AG09309 (cell line): ENCODE measurements at places on chromosomes 5 and 9.

- DNase-seq, result no peak
Measured at GRCh38 chr5:68500813-68501212, 285.3 kb downstream of the PIK3R1 start.

DNA sequence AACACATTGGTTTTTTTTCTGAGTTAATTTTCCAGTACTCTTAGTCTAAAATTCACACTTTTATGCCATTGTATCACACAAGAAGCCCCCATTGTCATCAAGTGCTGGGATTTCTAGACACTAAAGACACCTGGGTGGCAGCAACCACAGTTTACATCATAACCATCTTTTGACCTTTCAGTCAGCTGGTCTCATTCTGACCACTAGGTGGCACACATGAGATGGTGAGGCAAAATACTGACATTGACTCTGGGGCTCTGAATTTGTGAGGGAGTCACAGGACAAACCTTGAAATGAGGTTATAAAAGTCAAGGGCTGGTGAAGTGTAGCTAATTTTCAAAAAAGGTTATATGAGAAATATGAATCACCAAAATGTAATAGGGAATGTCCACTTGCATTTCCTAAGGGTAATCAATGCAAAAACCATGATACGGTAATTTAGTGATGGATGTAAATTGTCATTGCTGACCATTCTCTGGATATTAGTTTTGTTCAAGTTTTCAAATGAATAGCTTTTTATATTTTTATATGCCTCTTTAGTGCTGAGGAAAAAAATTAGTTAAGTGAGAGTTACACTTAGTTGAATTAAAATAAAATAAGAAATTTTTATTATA is 229.4 kb downstream of the DMAC1 start:
- DNase-seq, result peak; percentile 2

DNA sequence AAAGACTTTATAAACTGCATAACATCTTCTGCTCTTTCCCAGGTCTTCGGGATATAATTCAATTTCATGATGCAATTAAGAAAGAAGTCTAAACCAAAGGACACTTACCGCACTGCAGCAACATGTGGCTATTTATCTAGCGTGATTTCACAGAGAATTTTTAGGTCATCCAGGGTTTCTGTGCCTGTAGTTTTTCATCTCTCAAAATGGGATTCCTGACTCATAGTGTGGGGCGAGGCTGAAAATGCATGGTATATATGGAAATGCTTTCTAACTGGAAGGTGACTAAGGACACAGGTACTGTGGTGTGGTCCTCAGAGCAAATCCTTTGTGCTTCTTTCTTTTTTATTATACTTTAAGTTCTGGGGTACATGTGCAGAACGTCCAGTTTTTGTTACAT is 557.7 kb upstream of the KLF4 start:
- no peak for DNase-seq

GRCh38 chr5:2877522-2877921 is 126.0 kb upstream of the IRX2 start:
- DNase-seq, result no peak

DNA sequence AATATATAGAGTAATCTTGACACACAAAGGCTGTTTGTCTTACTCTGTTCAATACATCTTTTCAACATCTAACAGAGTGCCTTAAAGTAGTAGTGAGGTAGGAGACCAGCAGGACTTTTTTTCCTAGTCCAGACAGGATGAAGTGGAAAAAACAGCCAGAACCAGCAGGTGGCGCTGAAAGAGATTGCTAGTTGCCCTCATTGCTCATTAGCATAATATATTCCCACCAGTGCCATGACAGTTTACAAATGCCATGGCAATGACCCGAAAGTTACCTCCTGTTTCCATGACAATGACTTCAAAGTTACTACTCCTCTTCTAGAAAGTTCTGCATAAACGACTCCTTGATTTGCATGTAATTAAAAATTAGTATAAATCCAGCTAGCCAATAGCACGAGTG is 387.4 kb downstream of the ACTL7B start:
- DNase-seq, result no peak

GRCh38 chr5:88776692-88777091 is 106.3 kb downstream of the MEF2C start:
- no peak for DNase-seq

- no peak for DNase-seq
Measured at GRCh38 chr9:88143179-88143578, 4.9 kb upstream of the SPATA31C2 start.

- DNase-seq, result no peak
Measured at GRCh38 chr5:143759396-143760130, 52.4 kb upstream of the HMHB1 start.

- DNase-seq, result no peak
Measured at GRCh38 chr5:151660616-151661495, 25.9 kb downstream of the SPARC start.

DNA sequence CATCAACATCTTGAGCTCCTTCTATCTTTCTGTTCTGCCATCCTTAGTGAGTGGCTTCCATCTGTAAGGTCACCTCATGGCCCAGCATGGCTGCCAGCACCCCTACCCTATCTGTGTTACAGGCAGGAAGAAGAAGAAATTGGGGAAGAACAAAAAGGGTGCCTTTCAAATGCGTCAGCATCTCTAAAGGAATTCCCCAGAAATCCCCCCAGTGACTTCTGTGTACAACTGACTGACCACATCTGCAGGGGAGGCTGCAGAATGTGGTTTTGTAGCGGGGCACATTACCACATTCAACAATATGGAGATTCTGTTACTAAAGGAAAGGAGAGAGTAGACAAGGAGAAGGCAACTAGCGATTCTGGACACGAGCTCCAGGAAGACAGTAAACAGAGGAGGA is 40.1 kb downstream of the ALG2 start:
- no peak for DNase-seq

- no peak for DNase-seq
Measured at GRCh38 chr9:108662091-108662875, 193.5 kb downstream of the ACTL7B start.

- no peak for DNase-seq
Measured at GRCh38 chr9:125260561-125260960, 1.1 kb upstream of the GAPVD1 start.

DNA sequence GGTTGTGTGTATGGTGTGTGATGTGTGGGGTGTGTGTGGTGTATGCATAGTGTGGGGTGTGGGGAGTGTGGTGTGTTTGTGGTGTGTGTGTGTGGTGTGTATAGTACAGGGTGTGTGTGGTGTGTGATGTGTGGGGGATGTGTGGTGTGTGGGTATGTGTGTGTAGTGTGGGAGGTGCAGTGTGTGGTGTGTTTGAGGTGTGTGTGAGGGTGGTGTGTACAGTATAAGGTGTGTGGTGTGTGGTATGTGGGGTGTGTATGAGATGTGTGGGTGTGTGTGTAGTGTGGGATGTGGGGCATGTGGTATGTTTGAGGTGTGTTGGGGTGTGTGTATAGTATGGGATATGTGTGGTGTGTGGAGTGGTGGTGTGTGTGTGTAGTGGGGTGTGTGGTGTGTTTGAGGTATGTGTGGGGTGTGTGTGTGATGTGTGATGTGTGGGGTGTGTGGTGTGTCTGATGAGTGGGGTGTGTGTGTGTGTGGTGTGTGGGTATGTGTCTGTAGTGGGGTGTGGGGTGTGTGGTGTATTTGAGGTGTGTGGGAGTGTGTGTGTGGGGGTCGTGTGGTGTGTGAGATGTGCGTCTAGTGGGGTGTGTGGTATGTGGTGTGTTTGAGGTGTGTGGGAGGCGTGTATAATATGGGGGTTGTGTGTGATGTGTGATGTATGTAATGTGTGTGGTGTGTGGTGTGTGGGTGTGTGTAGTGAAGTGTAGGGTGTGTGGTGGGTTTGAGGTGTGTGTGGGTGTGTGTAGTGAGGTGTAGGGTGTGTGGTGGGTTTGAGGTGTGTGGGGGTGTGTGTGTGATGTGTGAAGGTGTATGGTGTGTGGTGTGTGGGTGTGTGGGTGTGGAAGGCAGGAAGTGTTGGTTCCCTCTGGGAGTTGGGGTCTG is 8.6 kb downstream of the ECSCR start:
- DNase-seq, result no peak

GRCh38 chr9:16133556-16134227 is 580.8 kb downstream of the CCDC171 start:
- DNase-seq, result no peak

DNA sequence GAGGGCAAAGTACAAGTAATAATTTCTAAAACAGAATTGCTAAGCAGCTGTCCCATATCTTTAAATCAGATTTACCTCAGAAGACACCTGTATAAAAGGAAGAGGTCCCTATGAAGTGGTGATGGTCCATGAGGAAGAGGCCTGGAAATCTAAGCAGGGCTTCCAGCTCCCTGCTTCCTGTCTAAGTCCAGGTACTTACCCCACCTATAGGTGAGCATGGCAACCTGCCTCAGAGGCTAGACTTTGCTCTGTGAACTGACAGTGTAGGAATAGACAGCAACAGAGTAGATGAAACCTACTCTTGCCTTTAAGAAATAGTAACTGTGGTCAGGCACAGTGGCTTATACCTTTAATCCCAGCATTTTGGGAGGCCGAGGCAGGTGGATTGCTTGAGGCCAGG is 55.8 kb upstream of the ARRDC3 start:
- no peak for DNase-seq

GRCh38 chr9:133188006-133188842 is 20.8 kb downstream of the OBP2B start:
- no peak for DNase-seq

GRCh38 chr9:114494776-114495569 is 10.3 kb downstream of the WHRN start:
- DNase-seq, result no peak

DNA sequence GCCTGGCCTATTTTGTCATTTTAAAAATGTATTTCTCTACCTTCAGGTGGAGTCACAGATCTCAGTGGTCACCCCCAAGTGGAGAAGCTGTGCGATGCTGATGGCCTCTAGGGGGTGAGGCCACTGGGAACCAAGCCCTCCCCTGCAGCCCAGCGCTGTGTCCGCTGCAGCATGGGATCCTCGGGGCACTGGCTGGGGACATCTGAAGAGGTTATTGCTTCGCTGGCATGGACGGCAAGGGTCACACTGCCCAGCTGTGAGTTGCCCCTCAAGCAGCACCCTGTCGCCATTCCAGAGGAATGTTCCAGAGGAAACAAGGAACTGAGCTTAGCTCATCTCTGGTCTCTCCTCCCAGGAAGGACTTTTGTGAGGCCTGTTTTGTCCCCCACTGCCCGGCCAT is 119.6 kb upstream of the S1PR3 start:
- no peak for DNase-seq

DNA sequence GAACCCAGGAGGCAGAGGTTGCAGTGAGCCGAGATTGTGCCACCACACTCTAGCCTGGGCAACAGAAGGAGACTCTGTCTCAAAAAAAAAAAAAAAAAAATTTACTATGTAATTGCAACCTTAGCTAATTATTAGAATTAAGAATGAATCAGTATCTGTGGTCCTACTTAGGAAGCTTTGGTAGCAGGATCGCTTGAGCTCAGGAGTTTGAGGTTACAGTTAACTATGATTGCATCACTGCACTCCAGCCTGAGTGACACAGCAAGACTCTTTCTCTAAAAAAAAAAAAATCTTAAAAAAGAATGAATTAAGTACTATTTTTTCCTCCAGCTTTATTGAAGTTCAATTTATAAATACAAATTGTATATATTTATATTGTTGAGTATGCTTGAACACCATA is 16.7 kb downstream of the NDUFAF2 start:
- DNase-seq, result peak; percentile 27

DNA sequence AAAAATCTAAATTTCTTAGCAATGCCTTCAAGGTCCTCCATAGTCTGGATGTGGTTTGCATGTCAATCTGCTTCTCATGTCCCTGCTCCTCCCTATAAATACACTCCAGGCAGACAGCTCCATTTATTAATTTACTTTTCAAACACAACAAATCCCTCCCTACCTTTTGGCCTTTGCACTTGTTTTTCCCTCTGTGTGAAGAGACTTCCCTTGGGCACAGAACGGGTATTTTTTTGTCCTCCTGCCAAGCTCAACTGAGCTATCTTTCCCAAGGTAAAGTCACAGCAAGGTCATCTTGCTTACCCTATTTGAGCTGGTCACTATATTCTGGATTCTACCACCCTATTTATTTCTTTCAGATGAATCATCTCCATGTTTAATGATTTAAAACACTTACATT is 159.6 kb upstream of the ANKH start:
- DNase-seq, result no peak

DNA sequence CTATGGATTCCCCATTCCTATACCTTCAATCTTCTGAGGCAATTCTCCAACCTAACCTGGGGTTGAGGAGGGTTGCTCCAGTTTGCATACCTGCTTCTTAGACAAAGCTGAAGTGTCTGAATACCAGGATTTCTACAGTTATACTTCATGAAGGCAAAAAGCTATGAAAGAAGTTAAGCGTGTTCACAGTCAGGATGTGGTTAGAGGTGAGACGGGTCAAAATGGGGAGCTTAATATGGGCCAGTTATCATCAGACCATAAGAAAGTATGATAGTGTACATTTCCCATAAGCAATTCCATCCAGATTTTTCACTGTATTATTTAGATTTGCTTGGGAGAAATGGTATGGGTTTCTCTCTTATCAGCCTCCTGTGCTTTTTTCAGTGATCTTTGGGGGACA is 156.9 kb upstream of the FER start:
- no peak for DNase-seq

DNA sequence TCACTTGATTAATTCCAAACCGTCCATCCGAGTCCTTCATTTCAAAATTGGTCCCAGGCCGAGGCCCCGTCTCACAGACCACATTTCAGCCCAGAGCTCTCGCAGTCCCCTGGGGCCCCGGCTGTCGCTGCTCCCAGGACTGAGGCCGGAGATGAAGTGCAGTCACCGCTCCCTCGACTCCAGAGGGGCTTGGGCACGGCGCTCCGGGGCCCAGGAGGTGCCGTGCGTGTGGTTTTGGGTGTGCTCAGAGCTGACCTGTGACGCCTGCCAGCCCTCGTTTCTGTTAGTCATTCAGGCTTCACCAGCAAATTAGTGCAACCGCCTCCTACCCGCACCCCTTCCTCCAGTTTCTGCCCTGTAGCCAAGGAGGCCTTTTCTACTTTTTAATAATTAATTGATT is 48.7 kb upstream of the PHYKPL start:
- no peak for DNase-seq

- no peak for DNase-seq
Measured at GRCh38 chr5:88787856-88788255, 95.1 kb downstream of the MEF2C start.

- DNase-seq, result no peak
Measured at GRCh38 chr5:138712324-138712723, 40.9 kb upstream of the CTNNA1 start.

DNA sequence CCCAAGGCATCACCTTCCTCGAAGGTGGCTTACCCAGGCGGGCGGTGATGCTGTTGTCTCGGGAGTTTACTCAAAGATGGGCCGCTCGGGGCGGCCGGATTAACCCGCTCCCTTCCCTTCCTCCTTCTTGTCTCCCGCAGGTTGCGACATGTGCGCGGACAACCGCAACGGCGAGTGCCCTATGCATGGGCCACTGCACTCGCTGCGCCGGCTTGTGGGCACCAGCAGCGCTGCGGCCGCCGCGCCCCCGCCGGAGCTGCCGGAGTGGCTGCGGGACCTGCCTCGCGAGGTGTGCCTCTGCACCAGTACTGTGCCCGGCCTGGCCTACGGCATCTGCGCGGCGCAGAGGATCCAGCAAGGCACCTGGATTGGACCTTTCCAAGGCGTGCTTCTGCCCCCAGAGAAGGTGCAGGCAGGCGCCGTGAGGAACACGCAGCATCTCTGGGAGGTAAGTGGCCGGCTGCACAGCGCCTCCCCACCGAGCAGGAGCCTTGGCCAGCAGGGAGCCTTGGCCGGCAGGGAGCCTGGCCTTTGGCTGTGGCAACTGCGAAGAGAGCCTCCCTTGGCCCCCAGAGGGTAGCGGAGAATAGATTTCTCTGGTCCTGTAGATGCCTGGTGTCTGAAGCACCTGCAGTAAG is 10.6 kb downstream of the PRDM6 start:
- DNase-seq, result no peak

- no peak for DNase-seq
Measured at GRCh38 chr5:40502736-40503135, 177.0 kb upstream of the PTGER4 start.

GRCh38 chr9:28820741-28821140 is 1247.5 kb upstream of the C9orf72 start:
- no peak for DNase-seq
